ENCODE measurements at places on chromosomes 7 and 10. TPM values are rescaled to one million over a fixed set of nuclear protein-coding genes. Genes with fewer than 3 reads are reported as not detected.
A peak's percentile ranks its signal among the peaks of the same experiment; 100 is the strongest.

Gene ELFN1
- 0.56 TPM for total RNA-seq

DNA sequence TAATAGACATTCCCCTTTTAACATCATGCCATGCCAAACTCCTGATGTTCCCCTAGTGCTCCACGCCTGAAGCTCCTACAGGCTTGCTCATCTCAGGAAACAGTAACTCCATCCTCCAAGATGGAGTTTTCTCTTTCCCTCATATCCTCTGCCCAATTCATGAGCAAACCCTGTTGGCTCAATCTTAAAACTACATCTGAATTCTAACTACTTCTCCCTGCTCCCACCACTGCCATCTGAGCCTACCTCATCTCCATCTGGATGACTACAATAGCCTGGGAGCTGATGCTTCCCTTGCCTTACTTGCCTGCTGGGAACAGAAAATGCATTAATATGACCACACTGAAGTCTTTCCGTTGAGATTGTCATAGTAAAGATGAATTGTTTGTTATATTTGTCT lies 271.7 kb upstream of the MKLN1 start:
- DNase-seq, result no peak

- DNase-seq, result no peak
Observed at GRCh38 chr10:11257440-11258090, 239.9 kb downstream of the CELF2 start.

Gene EPO
- not detected for total RNA-seq

DNA sequence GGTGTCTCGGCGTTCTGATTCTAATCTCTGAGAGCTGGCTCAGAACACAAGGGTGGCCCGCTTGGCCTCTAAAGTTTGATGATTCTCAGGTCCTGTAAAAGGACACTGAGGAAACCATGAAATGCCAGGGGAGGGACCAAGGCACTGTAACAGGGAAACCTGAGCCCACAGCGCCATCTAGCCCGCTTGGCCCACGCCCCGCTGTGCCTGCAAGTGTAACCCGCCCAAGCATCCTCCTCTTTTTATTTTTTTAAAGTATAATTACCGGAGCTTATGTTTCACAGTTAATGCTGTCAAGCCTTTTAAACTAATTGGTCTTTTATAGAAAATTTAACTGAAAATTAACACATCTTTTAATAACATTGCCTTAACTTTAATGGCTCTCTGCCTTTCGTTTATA lies 734.7 kb downstream of the KCNMA1 start:
- DNase-seq, result peak; percentile 33

Gene GRM3
- not detected for total RNA-seq

DNA sequence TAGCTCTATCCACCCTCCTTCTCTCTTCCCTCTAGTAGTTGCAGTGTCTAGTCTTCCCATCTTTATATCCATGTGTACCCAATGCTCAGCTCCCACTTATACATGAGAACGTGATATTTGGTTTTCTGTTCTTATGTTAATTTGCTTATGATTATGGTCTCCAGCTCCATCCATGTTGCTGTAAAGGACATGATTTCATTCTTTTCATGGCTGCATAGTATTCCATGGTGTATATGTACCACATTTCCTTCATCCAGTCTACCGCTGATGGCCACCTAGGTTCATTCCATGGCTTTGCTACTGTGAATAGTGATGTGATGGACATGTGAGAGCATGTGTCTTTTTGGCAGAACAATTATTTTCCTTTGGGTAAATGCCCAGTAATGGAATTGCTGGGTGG lies 6.5 kb downstream of the PRSS2 start:
- no peak for DNase-seq

- DNase-seq, result no peak
Observed at GRCh38 chr7:127943541-127944521, 87.4 kb downstream of the LRRC4 start.

Gene CLRN3
- not detected for total RNA-seq

Gene TACR2
- not detected for total RNA-seq

DNA sequence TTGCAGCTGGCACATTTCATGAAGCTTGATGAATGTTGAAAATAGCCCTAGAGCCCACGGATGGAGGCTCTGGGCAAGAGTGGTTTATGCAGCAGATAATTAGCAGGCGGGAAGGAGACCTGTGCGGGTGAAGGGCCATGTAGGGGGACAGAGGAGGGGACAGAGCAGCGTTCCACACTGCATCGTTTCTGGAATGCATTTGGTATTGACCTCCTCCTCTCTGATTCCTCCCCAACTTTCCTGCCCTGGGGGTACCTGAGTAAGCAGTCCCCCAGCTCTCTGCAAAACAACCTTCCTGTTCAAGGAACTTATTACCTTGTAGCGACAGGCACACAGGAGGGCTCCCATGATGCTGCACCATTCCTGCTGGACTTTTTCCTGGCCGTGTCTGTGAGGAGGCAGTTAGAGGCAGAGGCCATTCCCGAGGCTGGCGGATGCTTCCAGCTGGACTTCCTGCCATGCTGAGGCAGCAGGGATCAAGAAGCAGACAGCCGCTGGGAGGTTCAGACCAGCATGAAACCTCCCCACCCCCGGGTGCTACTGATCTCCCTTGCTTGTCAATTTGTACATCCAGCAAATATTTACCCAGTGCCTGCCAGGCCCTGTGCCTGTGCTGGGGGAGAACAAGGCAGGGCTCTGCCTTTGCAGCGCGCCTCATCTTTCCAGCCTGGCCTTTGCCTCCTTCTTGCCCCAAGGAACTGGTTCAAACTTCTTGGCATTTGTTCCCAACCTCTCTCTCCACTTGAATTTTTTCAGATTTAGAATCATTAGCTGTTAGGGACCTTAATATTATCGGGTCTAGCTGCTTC lies 28.7 kb downstream of the SLC29A3 start:
- no peak for DNase-seq

- no peak for DNase-seq
Observed at GRCh38 chr10:77497748-77498147, 139.9 kb downstream of the KCNMA1 start.

Gene NACAD
- not detected for total RNA-seq

All from MG63 (cell line).